ENCODE measurements at places on chromosomes 4 and X. TPM values are rescaled to one million over a fixed set of nuclear protein-coding genes. Genes with fewer than 3 reads are reported as not detected.

DRP2 gene
- total RNA-seq, result 0.59 TPM

STOX2 gene
- total RNA-seq, result 0.59 TPM

GRCh38 chr4:53547983-53548382, 43.3 kb downstream of the LNX1 start:
- H3K4me3 ChIP-seq, result no peak overlapping the region
- H3K27me3 ChIP-seq, result no peaks in the 10 kb centered on the region
- H3K36me3 ChIP-seq, result no peaks in the 10 kb centered on the region
- H3K4me1 ChIP-seq, result no peaks in the 10 kb centered on the region
- no peak for DNase-seq
- no peak overlapping the region for H3K27ac ChIP-seq

GRCh38 chrX:87805829-87806490, 288.4 kb downstream of the KLHL4 start:
- H3K27ac ChIP-seq, result no peak overlapping the region
- no peaks in the 10 kb centered on the region for H3K4me1 ChIP-seq
- no peak overlapping the region for H3K4me3 ChIP-seq

GRCh38 chr4:78634011-78634664, 82.6 kb downstream of the ANXA3 start:
- no peak for DNase-seq
- H3K36me3 ChIP-seq, result no peaks in the 10 kb centered on the region
- peak overlapping the region; percentile 13 for H3K27ac ChIP-seq
- peaks cover 6% of the 10 kb centered on the region for H3K4me1 ChIP-seq
- no peak overlapping the region for H3K4me3 ChIP-seq

DNA sequence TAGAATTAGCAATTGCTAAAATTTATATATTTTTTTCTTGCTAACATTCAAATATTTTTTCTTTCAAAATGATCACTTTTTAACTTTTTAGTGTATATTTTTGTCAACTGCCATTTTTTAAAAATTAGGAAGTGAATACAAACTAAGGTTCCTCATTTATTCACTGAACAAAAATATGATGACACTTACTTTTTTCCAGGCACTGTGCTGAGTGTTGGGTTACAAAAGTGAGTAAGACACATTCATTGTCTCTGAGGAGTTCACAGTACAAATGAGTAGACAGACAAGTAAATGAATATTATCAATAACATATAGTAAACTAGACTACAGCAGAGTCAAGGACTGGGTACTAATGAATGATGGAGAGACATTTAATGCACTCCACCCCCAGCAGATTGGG, 543.5 kb downstream of the PDHA2 start:
- H3K27me3 ChIP-seq, result no peaks in the 10 kb centered on the region
- no peak overlapping the region for H3K4me3 ChIP-seq
- no peaks in the 10 kb centered on the region for H3K4me1 ChIP-seq
- H3K27ac ChIP-seq, result no peak overlapping the region

GRCh38 chr4:106017975-106018374, 122.7 kb downstream of the NPNT start:
- H3K27ac ChIP-seq, result no peak overlapping the region
- H3K36me3 ChIP-seq, result no peaks in the 10 kb centered on the region
- H3K4me3 ChIP-seq, result no peak overlapping the region
- H3K4me1 ChIP-seq, result peaks cover 12% of the 10 kb centered on the region
- no peaks in the 10 kb centered on the region for H3K27me3 ChIP-seq

- H3K27me3 ChIP-seq, result no peaks in the 10 kb centered on the region
- no peaks in the 10 kb centered on the region for H3K4me1 ChIP-seq
- no peak overlapping the region for H3K27ac ChIP-seq
- DNase-seq, result peak; percentile 94
- no peak overlapping the region for H3K4me3 ChIP-seq
- H3K36me3 ChIP-seq, result peaks cover 4% of the 10 kb centered on the region
Observed at GRCh38 chrX:68842781-68843581, 14.2 kb downstream of the EFNB1 start.

DNA sequence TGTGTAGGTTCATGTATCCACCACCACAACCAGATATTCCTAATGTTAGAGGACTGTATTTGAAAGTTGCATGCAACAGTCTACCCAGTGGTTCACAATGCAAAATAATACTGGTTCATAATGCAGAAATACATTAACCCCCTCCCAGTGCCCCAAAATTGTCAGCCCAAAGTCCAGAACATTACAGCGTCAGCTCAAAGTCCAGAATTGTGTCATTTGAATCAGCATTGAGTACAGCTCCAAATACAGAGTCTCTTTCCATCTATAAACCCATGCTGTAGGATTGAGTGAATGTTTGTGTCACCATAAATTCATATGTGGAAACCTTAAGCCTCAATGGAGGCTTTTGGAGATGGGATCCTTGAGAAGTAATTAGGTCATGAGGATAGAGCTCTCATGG, 54.0 kb downstream of the MCUB start:
- H3K4me3 ChIP-seq, result no peak overlapping the region
- DNase-seq, result no peak
- H3K4me1 ChIP-seq, result no peaks in the 10 kb centered on the region
- no peaks in the 10 kb centered on the region for H3K27me3 ChIP-seq

GRCh38 chr4:70197842-70198241, 2.3 kb downstream of the ODAM start:
- H3K36me3 ChIP-seq, result no peaks in the 10 kb centered on the region
- no peaks in the 10 kb centered on the region for H3K4me1 ChIP-seq
- H3K27me3 ChIP-seq, result no peaks in the 10 kb centered on the region

DNA sequence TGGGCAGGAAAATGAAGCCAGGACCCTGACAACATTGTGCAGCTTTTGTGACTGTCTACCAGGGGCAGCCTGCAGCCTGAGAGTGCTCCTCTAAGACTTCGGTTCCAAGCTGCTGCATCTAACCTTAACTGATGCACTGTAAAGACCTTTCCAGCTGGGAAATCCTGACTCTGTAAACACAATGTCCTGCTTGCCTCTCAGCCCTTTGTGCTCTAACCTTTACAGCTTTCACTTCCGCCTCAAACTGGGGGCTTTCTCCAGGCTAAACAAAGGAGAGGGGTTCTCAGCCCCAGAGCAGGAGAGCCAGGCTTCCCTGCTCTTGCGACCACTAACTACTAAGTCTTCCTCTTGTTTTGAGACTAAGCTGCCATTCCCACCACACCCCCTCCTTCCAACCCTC, 19.3 kb upstream of the RASL11B start:
- H3K27me3 ChIP-seq, result no peaks in the 10 kb centered on the region
- no peak overlapping the region for H3K4me3 ChIP-seq
- DNase-seq, result no peak
- peaks cover 6% of the 10 kb centered on the region for H3K4me1 ChIP-seq
- no peak overlapping the region for H3K27ac ChIP-seq

- no peak for DNase-seq
- H3K4me3 ChIP-seq, result no peak overlapping the region
- peaks cover 42% of the 10 kb centered on the region for H3K27me3 ChIP-seq
- H3K4me1 ChIP-seq, result no peaks in the 10 kb centered on the region
Observed at GRCh38 chrX:69088171-69088938, 76.9 kb downstream of the PJA1 start.

GRCh38 chr4:153296040-153296823, 48.3 kb upstream of the MND1 start:
- no peak overlapping the region for H3K27ac ChIP-seq
- H3K27me3 ChIP-seq, result no peaks in the 10 kb centered on the region
- no peaks in the 10 kb centered on the region for H3K36me3 ChIP-seq
- H3K4me3 ChIP-seq, result no peak overlapping the region
- H3K4me1 ChIP-seq, result peaks cover 8% of the 10 kb centered on the region

- H3K27ac ChIP-seq, result no peak overlapping the region
- no peaks in the 10 kb centered on the region for H3K4me1 ChIP-seq
- no peaks in the 10 kb centered on the region for H3K27me3 ChIP-seq
- DNase-seq, result no peak
Observed at GRCh38 chrX:128216364-128216763, 164.2 kb upstream of the ACTRT1 start.

Data from osteoblast (primary cell).